Activated CD4-positive, CD25-positive, alpha-beta regulatory T cell treated with anti-CD3 and anti-CD28 coated beads, Interleukin-2, amount 50 U/mL, for 24 hours (primary cell): ENCODE measurements at places on chromosomes 12 and 14.

DNA sequence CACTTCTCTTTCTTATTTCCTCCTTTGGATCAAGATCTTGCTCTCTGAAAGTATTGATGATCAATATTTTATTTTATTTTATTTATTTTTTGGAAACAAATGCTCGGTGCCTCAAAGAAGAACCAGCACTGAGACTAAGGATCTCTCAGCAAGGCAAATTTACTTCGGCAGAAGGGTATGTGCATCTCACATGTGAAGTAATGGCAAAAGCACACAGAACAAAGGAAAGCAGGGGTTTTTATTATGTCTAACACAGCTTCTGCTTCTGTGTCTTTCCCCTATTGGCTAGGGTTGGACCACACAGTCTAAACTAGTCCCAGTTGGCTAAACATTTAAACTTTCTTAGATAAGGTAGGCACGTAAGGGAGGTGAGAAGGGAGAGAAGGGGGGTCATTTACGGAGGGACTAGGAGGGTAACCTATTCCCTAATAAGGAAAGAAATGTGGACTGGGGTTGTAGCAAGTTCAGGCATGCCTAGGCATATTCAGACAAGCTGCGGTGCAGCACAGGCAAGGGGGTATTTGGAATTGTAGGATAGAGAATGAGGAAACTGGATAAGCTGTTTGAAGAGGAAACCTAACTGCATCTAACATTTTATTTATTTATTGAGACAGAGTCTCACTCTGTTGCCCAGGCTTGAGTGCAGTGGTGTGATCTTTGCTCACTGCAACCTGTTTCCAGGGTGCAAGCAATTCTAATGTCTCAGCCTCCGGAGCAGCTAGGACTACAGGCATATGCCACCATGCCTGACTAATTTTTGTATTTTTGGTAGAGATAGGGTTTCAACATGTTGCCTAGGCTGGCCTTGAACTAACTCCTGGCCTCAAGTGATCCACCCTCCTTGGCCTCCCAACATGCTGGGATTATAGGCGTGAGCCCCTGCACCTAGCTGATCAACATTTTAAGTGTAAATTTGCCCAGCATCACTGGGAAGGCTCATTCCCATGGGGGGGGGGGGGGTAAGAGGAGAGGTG, 90.0 kb upstream of the EIF5 start:
- no peak for ATAC-seq

DNA sequence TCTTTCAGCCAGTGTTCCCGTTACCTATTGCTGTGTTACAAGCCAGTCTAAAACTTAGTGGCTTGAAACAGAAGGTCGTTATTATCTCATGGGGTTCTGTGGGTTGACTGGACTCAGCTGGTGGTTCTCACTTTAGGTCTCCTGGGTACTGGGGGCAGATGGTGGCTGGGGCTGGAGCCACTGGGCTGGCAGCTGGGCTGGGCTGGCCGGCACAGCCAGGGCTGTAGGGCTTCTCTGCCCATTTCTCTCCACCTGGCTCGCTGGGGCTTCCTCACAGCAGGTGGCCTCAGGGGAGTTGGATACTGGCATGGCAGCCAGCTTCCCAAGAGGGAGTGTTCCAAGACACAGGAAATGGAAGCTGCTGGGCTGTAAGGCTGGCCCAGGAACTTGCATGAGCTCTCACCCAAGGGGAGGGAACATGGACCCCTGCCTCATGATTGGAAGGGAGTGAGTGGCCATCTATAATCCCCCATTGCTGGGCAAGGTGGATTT, 27.0 kb downstream of the TUNAR start:
- ATAC-seq: no peak

- ATAC-seq: no peak
Measured at GRCh38 chr12:54890339-54890738, 36.0 kb downstream of the MUCL1 start.

DNA sequence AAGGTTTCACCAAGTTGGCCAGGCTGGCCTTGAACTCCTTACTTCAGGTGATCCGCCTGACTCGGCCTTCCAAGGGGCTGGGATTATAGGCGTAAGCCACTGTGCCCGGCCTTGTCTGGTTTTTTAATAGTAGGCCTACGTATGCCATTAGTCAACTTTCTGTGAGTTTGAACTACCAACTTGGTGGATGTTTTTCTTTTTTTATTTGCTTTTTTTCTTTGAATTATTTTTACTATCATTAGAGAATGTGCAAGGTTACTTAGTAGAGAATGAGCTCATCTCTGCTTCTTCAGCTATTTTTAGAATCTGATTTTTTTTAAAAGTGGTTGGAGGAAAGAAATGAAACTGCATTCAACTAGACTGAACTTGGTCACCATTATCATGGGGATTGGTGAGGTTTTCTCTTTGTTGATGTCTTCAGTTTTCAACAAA, 51.4 kb downstream of the HMGA2 start:
- no peak for ATAC-seq

- ATAC-seq: no peak
Measured at GRCh38 chr12:38728894-38729293, 176.5 kb downstream of the CPNE8 start.

- no peak for ATAC-seq
Measured at GRCh38 chr12:19884021-19884492, 444.8 kb downstream of the AEBP2 start.

- ATAC-seq: peak; percentile 32
Measured at GRCh38 chr14:75453817-75454434, 26.1 kb downstream of the JDP2 start.

- ATAC-seq: no peak
Measured at GRCh38 chr12:79407671-79408622, 282.8 kb downstream of the PAWR start.

DNA sequence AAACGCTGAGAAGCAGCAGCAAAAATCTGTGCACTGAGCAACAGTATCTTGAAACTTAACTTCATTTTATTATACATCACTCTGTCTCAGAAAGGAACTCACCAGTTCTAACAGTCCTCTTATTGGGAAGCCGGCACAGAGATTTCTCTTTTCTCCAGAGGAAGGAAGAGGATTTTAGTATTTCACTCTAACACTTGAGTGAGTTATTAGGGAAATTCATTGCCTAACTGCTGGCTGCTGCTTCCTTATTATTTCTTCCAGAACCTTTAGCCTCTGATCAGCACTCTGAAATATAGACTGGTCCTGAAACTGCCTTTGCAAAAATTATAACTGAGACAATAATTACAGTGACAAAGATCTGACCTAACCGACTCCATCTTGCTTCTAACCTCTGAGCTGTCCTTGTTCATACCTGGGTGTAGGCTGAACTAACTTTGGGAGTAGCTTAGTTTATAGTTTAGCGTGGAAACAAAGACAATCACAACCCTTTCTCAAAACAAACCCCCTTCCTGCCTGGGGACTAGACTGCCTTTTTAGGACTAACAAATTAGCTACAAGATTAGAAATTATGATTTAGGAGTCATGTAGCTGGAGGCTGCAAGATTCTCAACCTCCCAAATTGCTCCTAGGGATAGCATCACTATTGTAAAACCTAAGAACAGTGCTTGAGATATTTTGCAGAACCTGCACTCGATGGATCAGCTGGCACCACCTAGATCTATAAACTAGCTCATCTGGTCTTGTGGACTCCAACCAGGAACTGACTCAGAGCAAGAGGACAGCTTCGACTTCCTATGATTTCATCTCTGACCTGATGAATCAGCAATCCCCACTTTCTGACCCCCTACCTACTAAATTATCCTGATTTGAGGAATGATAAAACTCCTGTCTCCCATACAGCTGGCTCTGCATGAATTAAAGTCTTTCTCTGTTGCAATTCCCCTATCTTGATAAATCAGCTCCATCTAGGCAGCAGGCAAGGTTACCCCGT, 117.5 kb downstream of the DYRK2 start:
- no peak for ATAC-seq

GRCh38 chr14:80395031-80395430, 183.7 kb upstream of the DIO2 start:
- no peak for ATAC-seq

- no peak for ATAC-seq
Measured at GRCh38 chr14:54138354-54139038, 181.9 kb upstream of the BMP4 start.

GRCh38 chr14:67851785-67852410, 32.3 kb downstream of the RAD51B start:
- no peak for ATAC-seq

GRCh38 chr14:44846232-44846824, 115.4 kb downstream of the KLHL28 start:
- no peak for ATAC-seq

DNA sequence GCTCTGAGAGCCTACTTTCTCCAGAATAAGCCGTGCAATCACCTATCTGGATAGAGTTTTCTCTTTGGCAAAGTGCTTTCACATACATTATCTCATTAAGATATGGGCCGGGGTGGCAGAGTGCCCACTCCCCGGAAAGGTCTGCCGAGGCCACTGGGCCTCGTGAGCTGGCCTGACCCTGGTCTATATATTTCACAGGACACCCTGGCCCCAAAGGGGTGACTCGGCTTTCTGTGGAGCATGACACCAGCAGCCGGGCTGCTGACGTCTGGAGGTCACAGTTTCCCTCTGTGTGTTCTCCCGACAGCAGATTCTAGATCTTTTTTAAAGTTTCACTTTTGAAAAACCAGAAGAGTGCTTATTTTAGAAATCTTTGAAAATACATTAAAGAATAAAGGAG, 27.9 kb upstream of the ATP2A2 start:
- no peak for ATAC-seq

GRCh38 chr12:64610079-64610659, at the start of gene RASSF3:
TSS of gene RASSF3 (plus strand) at chr12:64610495. CDS start at chr12:64610633, 138 bp downstream.
- peak; percentile 69 for ATAC-seq

DNA sequence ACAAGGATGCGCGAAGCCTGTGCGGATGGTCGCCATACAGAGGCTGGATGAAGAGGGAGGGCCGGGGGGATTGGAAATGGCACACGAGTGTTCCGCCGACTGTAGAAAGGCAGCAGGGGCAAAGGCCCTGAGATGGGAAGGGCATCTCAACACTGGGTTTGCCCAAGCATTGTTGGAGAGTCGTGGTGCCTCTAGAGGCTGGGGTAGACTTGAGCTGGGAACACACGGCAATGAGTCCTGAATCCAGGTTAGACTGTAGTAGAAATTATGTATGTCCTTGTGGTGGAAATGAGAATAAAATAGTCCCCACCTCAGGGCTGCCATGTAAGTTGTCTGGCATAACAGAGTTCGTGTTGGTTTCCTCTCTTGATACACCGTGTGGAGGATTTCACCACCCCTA, 83.8 kb upstream of the CCND2 start:
- no peak for ATAC-seq

GRCh38 chr12:118773956-118774723, 207.2 kb upstream of the SRRM4 start:
- no peak for ATAC-seq

DNA sequence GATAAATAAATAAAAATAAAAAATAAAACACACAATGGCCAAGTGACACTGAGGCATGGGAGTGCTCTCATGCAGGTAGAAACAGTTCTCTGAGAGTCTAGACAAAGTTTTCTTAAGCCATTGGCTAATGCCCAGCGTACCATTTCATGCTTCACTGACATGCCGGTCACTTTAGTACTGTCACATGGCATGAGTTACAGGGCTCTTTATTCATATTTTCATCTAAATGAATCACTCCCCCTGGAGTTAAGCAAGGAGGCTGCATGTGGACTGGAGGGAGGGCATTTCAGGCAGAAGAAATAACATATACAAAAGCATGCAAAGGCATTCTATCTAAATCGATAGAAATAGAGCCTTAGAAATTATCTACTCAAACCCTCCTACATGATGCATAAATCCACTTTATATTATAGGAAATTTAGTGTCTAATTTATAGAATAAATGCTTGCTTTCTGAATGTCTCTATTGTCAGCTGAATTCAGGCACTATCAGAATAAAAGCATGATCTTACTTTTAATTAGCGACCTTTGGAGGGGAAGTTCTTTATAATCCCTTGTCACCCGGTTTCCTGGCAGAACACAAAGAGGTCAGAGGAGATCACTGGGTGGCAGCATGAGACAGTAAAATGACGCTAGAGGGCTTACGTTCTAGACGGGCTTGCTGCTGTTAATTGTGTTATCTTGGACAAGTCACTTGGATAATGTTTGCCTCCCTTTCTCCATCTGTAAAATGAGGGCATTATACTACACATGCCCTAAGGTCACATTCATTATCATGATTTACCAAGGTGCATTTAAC, 17.5 kb downstream of the DYRK4 start:
- ATAC-seq: no peak

- ATAC-seq: no peak
Measured at GRCh38 chr14:25122843-25123242, 72.9 kb upstream of the STXBP6 start.

- no peak for ATAC-seq
Measured at GRCh38 chr12:530308-530707, 70.6 kb downstream of the B4GALNT3 start.

GRCh38 chr14:67487937-67488893, at the start of gene TMEM229B:
TSS of gene TMEM229B (minus strand) at chr14:67488721. CDS start at chr14:67473923, 14,798 bp downstream.
- peak; percentile 98 for ATAC-seq

DNA sequence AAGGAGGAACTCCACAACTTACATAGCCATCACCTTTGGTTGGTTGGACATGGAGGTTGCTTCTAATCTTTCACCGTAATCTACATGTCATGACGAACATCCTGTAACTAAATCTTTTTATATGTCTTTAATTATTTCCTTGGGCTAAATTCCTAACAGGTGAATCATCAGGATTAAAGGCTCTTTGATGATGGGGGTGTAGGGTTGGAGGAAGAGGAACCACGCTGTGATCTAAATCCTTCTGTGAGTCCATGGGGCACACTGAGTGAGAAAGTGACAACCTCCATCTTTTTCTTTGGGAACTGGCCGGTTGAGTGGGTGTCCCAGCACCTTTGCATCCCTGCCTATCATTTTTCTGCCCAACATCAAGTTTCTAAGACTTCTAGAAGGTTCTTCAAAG, 31.1 kb upstream of the MAP1LC3B2 start:
- ATAC-seq: no peak

GRCh38 chr14:61406675-61407074, 85.3 kb downstream of the PRKCH start:
- peak; percentile 82 for ATAC-seq

- no peak for ATAC-seq
Measured at GRCh38 chr14:31963587-31963986, 113.5 kb upstream of the ARHGAP5 start.

GRCh38 chr12:51270067-51270950, at the start of gene SMAGP:
TSS of gene SMAGP (minus strand) at chr12:51270415. CDS start at chr12:51269278, 1,137 bp downstream.
- ATAC-seq: peak; percentile 45

- ATAC-seq: no peak
Measured at GRCh38 chr12:9883175-9883574, 1.9 kb downstream of the KLRF2 start.

DNA sequence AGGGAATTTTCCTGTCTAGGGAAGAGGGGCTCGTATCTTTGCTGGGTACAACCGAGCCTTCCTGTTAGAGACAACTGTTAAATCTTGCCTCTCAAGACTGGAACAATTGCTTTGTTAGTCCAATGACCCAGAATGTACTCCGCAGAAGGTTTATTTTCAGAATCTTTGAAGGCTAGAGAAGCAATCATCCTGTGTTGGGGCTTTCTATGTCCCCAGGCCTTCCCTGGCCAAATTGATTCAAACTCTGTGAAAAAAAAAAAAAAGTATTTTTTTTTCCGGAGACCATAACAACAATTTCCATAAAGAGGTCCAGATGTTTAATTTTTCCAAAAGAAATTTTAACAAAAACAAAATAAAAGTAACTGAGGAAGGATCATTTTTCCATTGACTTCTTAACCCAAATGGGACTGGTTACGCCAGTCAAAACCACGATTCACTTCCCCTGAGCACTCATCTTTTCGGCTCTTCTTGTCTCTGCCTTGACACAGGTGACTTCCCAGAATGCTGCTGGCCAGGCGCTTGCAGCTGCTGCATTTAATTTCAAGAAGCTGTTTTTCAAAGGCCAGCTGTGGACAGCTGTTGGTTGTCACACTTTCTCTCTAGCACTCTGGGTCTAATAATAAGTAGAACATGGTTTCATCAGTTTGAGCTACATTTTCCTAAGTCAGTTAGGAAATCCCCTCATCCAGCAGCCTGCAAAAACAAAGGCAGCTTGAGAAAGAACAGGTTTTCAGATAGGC, 81.6 kb upstream of the MANSC4 start:
- peak; percentile 15 for ATAC-seq
